ENCODE measurements at places on chromosomes 6 and 20. TPM values are rescaled to one million over a fixed set of nuclear protein-coding genes. Genes with fewer than 3 reads are reported as not detected.

CGA gene
- total RNA-seq, result not detected

KIF25 gene
- total RNA-seq, result 0.72 TPM

FAM217B gene
- total RNA-seq, result 3.5 TPM

PXMP4 gene
- 6.9 TPM for total RNA-seq

PRR18 gene
- total RNA-seq, result not detected

C6orf58 gene
- not detected for total RNA-seq

LPIN3 gene
- 8.3 TPM for total RNA-seq
